Frontal cortex (tissue), 4 donors: ENCODE measurements at places on chromosomes 1 and 21.
A peak's percentile ranks its signal among the peaks of the same experiment; 100 is the strongest.

DNA sequence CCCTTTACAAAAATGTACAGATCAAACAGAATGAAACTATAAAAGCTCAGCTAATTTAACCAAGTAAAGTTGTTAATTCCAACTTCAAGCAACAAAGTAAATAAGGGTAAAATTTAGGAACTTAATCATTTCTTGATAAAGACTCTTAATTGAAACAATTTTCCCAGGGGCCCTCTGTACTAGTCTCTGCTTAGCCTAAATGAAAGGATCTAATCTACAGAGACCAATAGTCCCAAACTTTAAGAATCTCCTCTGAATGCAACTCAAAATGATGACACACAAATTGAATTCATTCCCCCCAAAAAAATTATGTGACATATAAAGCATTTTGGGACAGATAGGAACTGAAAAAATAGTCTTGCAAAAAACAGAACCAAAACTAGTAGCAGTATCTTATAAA lies 16.6 kb downstream of the EYA3 start:
- DNase-seq, result no peak

DNA sequence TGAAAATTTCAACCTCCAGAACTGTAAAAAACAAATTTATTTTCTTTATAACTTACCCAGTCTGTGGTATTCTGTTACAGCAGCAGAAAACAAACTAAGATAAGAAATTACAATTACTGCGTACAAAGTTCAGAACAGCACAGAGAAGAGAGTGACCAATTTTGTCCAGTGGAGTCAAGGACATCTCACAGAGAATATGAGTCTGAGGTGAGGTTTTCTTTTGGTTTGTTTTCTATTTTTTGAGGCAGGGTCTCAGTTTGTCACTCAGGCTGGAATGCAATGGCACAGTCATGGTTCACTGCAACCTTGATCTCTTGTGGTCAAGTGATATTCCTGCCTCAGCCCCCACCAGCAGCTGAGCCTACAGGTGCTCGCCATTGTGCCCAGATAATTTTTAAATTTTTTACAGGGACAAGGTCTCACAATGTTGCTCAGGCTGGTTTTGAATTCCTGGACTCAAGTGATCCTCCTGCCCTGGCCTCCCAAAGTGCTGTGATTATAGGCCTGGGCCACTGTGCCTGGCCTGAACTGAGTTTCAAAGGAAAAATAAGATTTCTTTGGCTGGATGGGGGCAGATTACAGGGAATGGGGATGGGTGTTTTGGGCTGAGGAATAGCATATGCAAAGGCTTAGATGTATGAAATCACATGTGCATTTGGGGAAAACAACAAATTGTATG lies 201.1 kb upstream of the USP24 start:
- DNase-seq, result no peak

DNA sequence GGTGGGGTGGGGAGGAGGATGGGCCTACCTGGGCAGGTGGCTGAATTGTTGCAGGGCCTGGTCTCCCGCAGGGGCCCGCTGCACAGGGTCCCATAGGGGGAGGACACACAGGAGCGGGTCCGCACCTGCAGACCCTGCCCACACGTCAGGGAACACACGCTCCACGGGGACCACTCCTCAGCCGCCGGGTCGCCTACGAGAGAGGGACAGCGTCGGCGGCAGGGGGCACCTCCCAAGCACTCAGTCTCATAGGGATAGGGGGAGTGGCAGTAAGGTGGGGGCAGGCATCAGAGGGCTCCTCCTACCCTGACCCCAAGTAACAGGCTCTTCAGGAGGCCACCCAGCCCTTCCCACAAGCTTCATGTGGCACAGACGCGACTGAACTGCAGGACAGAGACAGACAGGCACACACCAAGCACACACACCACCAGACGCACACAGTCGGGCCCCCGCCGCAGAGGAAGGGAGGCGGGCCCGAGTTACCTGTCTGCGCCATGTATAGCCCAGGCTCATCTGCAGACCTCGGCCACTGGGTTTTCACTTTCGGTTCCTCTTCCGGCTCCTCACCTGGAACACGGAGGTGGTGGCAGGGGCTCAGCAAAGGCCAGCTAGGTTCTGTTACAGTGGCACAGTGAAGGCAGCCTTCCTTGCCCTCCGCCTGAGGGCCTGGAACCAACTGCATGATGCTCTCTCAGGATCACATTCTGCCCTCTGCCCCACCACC lies 19.8 kb downstream of the ADGRB2 start:
- DNase-seq, result no peak

GRCh38 chr1:25664357-25665199 lies 48.0 kb downstream of the MAN1C1 start:
- no peak for DNase-seq

DNA sequence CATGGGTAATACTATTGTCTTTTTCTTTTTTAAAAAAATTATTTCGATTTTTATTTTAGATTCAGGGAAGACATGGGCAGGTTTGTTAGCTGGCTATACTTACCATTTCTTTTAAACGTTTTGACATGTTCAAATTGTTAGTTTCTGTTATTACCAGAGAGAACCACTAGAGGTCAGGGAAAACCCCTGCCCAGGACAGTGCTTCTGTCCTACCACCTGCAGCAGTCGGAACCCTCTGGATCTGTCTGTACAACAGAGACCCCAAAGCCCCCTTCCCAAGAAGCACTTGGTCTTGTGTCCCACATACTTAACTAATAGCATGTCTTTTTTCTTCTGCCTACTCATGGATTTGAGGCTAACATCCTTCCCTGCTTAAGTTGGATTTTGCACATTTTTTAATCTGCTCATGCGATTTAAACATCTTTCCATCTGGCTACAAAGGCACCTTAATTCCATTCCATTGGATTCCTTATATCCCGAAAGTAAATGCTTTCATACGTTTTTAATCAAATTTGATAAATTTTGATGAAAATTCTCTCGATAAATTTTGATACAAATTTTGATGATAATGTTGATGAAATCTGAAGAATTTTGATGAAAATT lies 10.0 kb upstream of the C1orf115 start:
- DNase-seq, result no peak

DNA sequence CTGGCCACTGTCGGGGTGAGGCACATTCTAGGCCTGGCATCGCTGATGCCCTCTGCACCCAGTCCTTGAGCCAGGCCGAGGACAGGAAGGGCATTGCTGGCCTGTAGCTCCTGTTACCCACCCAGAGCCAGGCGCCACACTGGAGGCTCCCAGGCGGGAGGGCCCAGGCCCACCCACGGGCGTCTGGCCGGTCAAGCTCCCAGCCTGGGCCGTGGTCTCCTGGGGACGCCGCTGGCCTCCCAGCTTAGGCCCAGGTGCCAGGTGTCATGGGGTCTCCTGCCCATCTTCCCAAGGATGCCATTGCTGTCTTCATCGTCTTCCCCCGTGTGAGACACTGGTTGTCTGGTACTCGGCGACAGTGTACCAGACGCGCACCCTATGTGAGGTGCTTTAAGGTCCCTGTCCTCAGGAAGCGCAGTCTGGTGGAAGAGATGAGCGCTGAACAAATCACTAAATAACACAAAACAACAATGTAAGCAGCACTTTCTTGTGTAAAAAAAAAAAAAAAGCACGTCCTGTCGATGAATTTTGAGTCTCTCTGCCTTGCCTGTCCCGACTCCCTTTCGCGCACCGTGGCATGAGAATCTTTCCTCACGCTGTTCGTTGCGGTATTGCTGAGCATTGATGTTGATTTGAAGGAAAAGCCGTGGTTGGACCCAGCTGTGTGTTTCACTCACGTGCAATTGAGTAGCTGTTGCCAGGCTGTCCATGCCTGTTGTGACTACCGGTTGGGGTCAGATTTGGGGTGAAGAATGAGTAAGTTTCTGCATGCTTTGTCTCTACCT lies 27.0 kb upstream of the TRAPPC10 start:
- no peak for DNase-seq

- DNase-seq, result no peak
Observed at GRCh38 chr21:39852021-39852721, 15.1 kb upstream of the PCP4 start.

GRCh38 chr1:18861590-18861989 lies 2.1 kb upstream of the TAS1R2 start:
- no peak for DNase-seq

DNA sequence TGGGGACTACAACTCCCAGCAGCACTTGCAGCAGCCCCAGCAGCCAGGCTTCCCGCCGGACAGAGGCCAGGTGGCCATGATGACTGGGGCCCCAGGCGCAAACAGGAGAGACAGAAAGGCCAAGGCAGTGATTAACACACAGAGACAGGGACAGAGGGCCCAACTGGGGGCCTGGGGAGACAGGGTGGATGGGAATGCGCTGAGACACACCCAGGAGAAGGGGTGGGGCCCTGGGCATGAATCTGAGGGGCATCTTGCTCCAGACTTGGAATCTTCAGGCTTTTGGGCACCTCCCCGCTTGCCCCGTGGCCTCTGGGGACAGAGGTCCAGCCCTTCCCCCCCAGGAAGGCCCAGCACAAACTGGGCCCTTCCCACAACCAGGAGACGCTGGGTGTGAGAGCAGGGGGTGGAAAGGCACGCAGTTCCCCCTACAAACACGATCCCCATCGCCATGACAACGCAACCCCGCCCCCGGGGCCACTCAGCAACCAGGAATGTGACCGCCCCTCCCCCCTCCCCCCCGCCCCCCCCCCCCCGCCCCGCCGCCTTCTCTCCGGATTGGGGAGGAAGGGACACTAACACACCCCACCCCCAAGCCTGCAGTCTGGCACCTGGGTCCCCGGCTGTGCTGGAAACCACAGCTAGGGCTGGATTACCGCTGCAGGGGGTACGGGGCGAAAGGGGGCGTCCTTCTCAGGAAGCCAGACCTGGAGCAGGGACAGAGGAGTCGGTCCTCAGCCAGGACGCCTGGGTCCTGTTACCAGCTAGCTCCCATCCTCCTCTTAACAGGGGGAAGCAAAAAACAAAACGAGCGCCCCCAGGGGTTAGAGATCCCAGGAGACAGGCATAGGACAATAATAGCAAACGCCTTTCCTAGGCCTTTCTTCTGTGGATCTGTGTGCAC lies 4.5 kb downstream of the HDGF start:
- peak; percentile 72 for DNase-seq

GRCh38 chr1:77412820-77413530 lies 131.2 kb downstream of the AK5 start:
- no peak for DNase-seq

DNA sequence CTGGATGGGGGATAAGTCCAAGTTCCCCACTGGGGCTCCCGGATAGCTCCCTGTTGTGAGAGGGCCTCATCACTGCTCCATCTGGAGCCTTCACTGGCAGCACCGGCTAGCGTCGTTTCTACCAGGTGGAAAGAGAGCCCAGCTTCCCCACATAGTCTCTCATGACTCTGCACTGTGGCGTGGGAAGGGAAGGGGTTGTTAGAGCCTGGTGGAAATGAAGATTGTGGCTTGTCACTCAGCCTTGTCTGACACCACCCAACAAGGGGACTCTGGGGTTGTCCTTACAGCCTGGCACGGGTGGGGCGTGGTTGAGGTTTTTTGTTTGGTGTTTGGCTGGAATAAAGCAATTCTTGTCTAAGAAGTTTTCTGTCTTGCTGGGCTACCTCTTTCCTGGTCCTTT lies 94.6 kb downstream of the ADARB1 start:
- DNase-seq, result no peak

DNA sequence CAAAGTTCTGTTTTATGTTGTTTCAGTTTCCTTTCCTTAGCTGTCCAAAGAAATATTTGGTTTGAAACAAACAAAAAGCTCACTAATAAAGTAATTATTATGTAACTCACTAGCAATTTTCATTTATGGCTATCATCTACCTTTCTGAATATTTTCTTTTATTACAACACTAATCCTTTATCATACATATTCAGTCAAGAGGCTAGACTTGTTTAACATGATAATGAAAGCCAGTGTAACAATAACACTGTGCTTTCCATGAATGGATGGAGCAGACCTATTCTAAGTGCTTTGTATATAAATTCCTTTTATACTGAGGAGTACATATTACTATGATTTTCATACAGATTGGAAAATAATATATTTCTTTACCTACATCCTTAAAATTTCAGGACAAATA lies 972.8 kb upstream of the ADGRL4 start:
- no peak for DNase-seq

- DNase-seq, result peak; percentile 64
Observed at GRCh38 chr1:30782361-30783255, 25.0 kb upstream of the LAPTM5 start.

- no peak for DNase-seq
Observed at GRCh38 chr1:44401256-44402228, 3.5 kb upstream of the RNF220 start.

GRCh38 chr1:33365560-33365997 lies 44.7 kb upstream of the A3GALT2 start:
- no peak for DNase-seq

GRCh38 chr1:71676979-71677925 lies 596.4 kb upstream of the ZRANB2 start:
- DNase-seq, result no peak

DNA sequence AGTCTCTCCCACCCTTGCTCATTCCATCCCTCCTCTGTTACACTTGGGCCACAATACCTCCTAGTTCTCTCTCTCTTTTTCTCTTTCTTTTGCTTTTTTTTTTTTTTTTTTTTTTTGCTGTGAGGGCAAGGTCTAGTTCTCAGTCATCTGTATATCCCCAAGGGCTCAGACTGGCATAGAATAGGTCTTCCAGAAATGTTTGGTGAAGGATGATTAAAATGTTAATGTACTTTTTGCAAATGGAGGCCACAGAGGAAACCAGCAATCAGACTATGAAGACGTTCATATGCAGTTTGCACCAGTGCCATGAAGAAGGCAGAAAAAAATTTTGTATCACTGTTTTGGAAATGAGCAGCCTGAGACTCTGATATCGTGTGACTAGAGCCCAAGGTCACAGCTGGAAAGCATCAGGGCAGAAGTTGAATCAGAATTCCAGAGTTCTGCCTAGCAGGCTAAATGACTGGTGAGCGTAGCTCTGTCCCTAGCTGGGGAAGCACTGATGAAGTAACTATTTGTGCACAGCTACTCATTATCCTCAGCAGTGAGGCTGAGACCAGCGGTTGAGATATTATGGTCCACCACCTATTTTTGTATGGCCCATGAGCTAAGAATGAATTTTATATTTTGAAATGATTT lies 186.5 kb downstream of the TGFBR3 start:
- no peak for DNase-seq

DNA sequence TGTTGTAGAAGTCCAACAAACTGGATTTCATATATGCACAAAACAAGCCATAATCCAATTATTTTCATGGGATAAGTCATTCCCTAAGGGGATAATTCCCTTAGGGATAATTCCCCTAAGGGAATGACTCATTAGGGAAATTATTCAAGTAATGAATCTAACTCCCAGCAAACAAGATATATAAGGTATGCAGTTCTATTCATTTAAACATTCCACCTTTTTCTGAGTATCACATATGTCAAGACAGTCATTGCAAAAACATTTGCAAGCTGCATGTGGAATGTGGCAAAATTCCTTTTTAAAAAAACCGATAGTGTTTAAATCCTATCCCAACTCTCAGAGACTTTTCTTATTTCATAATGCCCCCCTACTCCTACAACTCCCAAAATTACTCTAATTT lies 131.2 kb downstream of the AKT3 start:
- no peak for DNase-seq

- DNase-seq, result no peak
Observed at GRCh38 chr21:45078877-45079281, 4.5 kb downstream of the ADARB1 start.

GRCh38 chr1:47883963-47884362 lies 113.2 kb downstream of the TRABD2B start:
- DNase-seq, result no peak
